ENCODE measurements at places on chromosomes 12 and 14. TPM values are rescaled to one million over a fixed set of nuclear protein-coding genes. Genes with fewer than 3 reads are reported as not detected.

The GPR68 gene
- total RNA-seq: 0.46 TPM

The METAP2 gene
- total RNA-seq: 75.5 TPM

The DNAI7 gene
- total RNA-seq: 0.44 TPM

The KLRG1 gene
- total RNA-seq: 0.17 TPM

GRCh38 chr14:99626041-99626648, 18.8 kb upstream of the HHIPL1 start:
- no peaks in the 10 kb centered on the region for H3K27me3 ChIP-seq
- H3K36me3 ChIP-seq: no peaks in the 10 kb centered on the region
- no peak for DNase-seq
- H3K4me1 ChIP-seq: peaks cover 9% of the 10 kb centered on the region
- H3K4me3 ChIP-seq: no peak overlapping the region

Data from chondrocyte (in vitro differentiated cells).